H9 (cell line): ENCODE measurements at places on chromosomes 2 and 18.

DNA sequence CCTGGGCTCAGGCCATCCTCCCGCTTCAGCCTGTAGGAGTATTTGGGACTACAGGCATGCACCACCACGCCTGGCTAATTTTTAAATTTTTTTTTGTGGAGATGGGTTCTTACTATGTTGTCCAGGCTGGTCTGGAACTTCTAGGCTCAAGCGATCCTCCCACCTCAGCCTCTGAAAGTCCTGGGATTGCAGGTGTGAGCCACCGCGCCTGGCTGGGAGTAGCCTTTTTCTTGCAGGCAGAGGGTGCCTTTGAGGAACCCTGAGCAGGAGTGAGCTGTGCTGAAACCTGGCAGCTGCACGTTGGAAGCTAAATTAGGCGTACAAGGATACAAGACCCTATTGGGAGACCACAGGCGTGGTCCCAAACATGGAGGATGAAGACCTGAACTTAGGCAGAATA is 8.0 kb downstream of the CTDSP1 start:
- peak; percentile 32 for DNase-seq

DNA sequence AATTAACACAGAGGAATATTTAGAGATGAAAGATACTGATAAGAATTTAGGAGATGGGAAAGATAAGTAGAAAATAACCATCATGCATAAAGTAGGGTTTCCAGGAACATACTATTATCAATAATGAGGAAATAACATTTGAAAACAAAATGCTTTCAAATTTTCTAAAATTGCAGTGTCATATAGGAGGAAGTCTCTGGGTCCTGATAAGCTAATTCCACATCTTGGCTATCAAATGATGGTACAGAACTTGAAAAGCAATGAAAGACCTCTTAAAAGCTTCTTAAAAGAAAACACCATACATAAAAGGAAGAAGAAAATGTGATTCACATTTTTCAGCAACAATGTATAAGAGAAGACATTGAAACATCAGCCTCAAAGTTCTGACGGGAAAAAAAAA is 1024.8 kb downstream of the TSN start:
- no peak for DNase-seq

DNA sequence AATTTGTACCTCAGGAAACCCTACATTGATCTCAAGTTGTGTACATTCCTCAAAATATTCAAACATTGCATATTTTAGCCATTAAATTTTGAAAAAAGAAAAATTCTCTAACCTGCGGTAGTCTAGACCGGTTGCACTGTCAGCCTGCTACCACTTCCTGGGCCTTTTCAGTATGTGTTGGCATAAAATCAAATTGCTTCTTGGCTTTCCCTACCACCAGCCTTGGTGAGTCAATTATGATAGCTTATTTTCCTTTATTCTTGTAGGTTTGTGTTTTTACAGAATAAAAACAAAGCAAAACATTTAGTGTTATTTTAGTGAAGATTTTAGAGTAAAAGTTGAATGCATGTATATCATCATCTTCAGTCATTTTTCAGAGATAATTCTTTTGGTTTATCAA is 61.2 kb downstream of the FAM171B start:
- DNase-seq: no peak

DNA sequence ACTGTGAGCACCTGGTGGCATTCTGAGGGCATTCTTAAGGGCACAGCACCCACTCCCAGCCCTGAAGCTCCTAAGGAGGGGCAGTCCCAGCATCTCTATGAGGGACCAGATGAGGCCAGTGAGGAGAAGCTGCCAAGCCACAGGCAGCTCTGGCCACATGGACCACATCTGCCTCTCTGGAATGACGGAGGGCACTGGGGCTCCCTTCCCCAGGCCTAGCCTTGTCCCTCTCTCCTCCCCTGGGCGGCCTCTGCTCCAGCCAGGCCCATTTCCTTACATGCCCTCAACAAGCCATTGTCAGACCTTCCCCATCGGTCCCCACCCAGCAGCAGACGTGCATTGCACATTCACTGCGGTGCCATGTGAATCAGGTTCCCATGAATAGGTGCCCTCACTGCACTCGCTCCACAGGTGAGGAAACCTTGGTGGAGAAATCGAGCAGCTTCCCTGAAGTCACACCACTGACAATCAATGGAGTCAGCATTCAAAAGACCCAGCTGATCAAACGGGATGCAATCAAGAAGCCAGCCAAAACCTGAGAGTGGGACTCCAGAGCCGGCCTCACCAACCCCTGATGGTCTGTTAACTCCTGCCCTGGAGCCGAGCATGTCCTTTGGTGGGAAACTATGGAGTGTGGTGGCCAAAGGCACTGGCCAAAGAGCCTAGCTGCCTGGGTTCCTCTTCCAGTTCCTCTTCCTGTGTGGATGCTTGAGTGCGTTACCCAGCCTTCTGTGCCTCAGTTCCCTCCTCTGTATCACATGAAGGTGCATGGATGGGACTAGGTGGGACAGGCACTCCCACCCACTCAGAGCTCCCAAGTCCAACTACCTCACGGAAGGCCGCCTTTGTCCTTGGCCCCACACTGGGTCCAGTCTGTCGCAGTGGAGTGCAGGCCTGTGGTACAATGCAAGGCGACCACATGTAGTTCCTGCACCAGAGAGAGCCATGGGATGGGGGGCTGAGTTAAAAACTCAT is 147.3 kb downstream of the ZFP36L2 start:
- DNase-seq: no peak

DNA sequence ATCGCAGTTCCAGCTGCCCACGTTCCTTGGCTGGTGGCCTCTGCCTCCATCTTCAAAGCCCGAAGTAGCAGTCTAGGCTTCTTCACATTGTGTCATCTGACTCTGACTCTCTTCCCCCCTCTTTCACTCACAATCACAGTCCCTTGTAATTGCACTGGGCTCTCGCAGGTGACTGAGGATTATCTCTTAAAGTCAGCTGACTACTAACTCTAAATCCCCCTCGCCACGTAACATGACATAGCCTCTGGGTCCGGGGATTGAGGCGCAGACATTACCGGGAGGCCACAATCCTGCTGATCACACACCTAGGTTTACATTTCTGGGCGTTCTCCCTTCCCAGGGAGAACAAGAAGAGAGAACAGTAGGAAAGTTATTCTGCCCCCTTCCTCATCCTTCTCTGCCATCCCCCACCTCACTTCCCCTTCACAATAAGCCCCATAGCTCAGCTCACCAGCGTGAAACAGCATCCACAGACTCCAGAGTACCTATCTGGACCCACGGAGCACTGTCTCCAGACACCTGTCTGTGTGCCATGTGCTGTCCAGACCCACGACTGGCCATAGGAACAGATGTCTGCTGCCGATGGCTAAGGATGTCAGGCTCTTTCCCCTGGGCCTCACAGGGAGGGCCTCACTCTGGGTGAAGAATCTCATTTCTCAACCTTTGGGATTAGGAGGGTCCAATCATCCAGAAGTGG is 64.3 kb upstream of the FZD7 start:
- no peak for DNase-seq

DNA sequence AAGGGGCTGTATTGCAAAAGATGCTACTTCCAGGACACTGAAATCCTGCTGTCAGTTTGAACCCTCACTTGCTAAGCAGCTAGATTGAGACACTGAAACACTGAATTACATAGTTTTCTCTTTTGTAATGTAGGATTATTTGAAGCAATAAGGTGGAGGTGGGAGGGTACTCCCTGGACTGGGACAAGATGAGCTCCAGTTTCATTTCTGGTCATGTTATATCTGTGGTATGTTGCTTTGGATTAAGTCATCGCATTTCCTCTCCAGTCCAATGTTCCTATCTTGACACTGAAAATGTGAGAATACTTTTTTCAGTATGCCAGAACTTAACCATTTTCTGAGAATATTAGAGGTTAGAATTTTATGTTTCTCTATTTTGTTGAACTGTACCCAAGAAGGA is 426.2 kb upstream of the MEX3C start:
- no peak for DNase-seq

- no peak for DNase-seq
These were observed 177.9 kb downstream of the DNAH6 start for GRCh38 chr2:84694088-84694622.

- DNase-seq: no peak
These were observed 5.7 kb downstream of the TEX261 start for GRCh38 chr2:70988726-70989648.

DNA sequence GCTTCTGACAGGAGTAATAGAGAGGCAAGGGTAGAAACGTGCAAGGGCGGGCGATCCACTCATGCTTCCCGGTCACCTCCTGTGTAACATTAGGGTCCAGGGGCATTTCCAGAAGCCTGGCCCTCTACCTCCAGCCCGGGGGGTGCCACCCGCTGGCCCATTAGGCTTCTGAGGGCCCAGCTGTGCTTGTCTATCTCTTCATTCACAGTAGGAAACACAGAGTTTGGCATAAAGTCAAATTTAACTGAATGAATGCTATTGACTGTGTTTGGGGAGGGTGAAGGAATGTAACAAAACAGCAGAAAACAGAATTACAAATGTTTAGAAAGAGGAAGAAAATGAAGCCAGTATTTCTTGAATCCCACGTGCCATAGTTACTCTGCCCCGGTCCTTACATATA is 112.4 kb upstream of the SLC66A3 start:
- no peak for DNase-seq

- peak; percentile 13 for DNase-seq
These were observed 8.0 kb downstream of the NGEF start for GRCh38 chr2:233005096-233005495.

GRCh38 chr2:116719836-116720235 is 1094.7 kb upstream of the DDX18 start:
- DNase-seq: no peak

GRCh38 chr2:239855863-239856587 is 169.1 kb downstream of the NDUFA10 start:
- DNase-seq: no peak

DNA sequence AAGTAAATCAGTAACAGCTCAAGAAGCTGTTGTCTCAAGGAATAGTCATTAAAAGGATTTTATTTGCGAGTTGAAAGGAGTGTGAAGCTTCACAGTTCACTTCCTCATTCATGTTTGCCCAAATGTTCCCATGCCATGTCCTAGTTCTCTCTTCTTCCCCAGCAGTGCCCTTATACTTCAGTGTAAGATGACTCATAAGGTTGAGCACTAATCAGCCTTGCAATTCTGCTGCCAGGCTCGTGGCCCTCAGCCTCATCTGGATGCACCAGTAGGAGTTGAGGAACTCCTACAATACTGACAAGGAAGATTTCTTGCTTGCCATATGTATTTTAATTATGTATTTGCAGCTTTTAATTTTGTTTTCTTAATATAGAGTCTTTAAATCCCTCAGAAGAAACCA is 1980.4 kb downstream of the SUCLG1 start:
- DNase-seq: no peak

GRCh38 chr2:232926431-232926939 is 56.4 kb downstream of the SNORC start:
- DNase-seq: peak; percentile 38

- DNase-seq: no peak
These were observed 1.7 kb upstream of the RFTN2 start for GRCh38 chr2:197677056-197677455.

GRCh38 chr2:85804583-85804982 is 50.8 kb downstream of the ATOH8 start:
- DNase-seq: no peak

- DNase-seq: no peak
These were observed 20.4 kb downstream of the IL1R2 start for GRCh38 chr2:102012061-102012614.

GRCh38 chr2:16537347-16537746 is 128.3 kb downstream of the CYRIA start:
- DNase-seq: no peak

- no peak for DNase-seq
These were observed 57.6 kb downstream of the TRIB2 start for GRCh38 chr2:12774395-12774727.

DNA sequence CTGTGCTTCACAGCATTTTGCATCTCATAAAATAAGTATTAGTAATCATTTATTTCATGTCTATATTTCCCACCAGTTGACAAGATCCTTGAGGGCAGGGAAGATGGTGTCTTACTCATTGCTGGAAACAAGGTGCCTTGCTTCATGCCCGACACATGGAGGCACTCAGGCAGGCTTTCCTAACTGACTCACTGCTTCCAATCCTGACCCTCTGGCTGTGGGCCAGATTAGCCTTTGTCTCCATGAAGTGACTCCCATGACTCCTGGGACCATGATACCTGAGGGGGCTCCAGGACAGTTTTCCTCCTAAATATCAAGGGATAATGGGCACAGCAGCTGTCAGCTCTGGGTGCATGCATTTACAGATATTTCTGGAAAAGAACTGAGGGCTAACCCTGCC is 275.1 kb downstream of the AGPS start:
- no peak for DNase-seq

- DNase-seq: no peak
These were observed 48.3 kb downstream of the CCDC88A start for GRCh38 chr2:55371376-55371775.

DNA sequence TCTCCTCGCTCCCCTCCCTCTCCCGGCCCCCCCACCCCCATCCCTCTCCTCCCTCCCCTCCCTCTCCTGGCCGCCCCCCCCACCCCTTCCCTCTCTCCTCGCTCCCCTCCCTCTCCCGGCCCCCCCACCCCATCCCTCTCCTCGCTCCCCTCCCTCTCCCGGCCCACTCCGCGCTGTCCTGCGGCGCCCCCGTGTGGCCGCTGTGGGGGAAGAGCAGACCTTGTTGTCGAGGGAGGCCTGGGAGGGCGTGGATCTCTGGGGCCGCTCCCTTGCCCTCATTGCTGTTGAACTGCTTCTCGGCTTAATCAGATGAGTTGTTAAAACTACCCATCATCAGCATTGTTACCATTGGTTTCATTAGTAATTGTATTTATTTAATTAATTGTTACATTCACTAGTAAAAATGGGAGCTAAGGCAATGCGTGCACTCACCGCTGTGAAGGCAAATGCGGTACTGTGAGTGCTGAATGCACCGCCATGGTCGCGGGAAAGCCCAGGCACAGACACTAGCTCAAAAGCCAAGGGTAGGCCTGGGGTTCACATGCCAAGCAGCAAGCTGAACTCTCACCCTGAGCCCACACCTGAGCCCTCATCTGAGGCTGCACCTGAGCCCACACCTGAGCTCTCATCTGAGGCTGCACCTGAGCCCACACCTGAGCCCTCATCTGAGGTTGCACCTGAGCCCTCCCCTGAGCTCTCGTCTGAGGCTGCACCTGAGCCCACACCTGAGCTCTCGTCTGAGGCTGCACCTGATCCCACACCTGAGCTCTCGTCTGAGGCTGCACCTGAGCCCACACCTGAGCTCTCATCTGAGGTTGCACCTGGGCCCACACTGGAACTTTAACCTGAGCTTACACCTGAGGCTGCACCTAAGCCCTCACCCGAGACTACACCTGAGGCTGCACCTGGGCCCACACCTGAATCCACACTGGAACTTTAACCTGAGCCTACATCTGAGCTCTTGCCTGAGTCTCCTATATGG is 8.8 kb downstream of the RTP5 start:
- DNase-seq: peak; percentile 75

DNA sequence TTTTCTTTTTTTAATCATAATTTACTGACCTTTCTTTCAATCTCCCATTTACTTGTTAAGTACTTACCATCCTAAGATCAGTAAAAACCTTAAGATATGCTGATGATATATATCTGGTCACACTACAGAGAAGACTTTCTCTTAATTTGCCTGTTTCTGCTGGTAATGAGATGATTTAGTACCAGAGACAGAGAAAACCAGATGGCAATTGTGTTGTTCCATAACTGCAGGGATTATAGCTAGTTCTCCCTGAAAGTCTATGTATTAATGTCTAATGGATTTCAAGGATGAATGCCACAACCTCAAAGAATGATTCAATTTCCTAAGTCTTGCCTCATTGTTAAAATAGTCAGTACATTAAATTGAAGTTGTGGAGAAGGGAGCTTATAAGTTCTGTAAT is 40.3 kb downstream of the SNTG2 start:
- no peak for DNase-seq
